Right lung (tissue), 10 donors: ENCODE measurements at places on chromosomes 5 and 9. TPM values are rescaled to one million over a fixed set of nuclear protein-coding genes. Genes with fewer than 3 reads are reported as not detected.

GRCh38 chr9:36165826-36166167, 3.4 kb upstream of the CCIN start:
- no peak for DNase-seq

DNA sequence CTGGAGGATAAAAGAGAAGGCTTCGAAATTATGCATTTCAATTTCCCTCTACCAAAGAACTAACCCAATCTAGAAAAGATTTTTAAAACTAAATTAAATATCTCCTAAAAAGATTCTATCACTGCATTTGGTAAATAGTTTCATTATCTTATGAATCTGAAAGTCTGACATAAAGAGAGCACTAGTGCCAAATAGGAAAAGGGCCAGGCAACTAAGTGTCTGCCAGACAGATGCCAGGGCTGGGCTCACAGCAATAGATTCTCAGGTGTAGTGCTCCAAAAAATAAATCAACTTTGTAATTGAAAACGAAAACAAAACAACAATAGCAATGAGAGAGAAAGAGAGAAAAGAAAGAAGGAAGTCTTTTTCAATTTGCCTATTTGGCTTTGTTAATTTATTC, 157.7 kb upstream of the GNA14 start:
- DNase-seq: no peak

- no peak for DNase-seq
Observed at GRCh38 chr5:158746979-158747378, 352.7 kb downstream of the EBF1 start.

DNA sequence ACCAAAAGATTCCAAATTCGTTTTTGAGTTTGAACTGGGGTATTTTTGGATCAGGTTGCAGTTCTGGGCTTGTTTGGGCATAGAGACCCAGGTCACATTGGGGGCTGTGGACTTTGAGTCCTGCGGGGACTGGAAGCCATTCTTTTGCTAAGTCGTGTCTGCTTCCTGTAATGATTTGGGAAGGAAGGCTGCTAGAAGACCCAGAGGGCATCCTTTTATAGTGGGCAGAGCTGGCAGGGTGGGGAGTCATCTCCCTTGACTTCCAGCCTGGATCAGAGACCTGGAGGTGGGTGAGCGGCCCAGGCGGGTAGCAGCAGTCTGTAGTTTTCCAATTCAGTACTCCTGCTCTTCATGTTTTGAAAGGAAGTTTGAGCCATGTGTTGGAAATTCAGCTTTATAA, 11.3 kb downstream of the ZNF618 start:
- no peak for DNase-seq

CA9 gene
- polyA plus RNA-seq: 0.51 TPM

MLANA gene
- polyA plus RNA-seq: 0.68 TPM

PPP2R2B gene
- 0.16 TPM for polyA plus RNA-seq

ZFP2 gene
- polyA plus RNA-seq: 6.4 TPM

UNC13B gene
- polyA plus RNA-seq: 73.8 TPM

INSL4 gene
- not detected for polyA plus RNA-seq
